ENCODE measurements at places on chromosomes 13 and 19.

DNA sequence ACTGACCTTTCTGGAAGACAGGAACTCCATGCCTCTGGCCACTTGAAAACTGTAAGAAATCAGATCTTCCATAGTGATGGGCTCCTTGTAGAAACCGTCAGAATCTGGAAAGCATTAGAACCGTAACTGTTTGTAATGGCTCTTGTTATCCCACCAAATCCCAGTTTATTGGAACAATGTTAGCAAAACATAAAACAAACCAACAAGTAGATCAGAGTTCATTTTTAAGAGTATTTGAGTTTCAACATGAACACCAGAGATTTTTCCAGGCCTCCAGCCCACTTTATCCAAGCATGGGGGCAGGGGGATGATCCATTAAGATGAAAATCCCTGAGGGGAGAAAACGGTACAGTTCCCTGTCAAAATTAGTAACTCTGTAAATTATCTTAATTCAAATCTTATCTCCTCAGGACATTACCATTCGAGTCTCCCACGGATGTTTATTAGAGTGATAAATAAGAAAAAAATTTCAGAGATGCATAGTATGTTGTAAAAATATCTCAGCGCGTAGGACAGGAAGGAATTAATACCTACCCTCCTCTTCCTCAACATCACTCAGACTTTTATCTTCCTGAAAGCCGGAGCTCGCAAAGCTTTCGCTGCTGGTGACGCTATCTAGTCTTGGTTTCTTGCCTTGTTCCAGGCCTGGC, 172.5 kb downstream of the FLT1 start:
- no peak for DNase-seq

- DNase-seq, result no peak
These were observed 6.6 kb upstream of the ZNF428 start for GRCh38 chr19:43625918-43626579.

GRCh38 chr13:43375797-43376465, 352.5 kb downstream of the DNAJC15 start:
- DNase-seq, result no peak

DNA sequence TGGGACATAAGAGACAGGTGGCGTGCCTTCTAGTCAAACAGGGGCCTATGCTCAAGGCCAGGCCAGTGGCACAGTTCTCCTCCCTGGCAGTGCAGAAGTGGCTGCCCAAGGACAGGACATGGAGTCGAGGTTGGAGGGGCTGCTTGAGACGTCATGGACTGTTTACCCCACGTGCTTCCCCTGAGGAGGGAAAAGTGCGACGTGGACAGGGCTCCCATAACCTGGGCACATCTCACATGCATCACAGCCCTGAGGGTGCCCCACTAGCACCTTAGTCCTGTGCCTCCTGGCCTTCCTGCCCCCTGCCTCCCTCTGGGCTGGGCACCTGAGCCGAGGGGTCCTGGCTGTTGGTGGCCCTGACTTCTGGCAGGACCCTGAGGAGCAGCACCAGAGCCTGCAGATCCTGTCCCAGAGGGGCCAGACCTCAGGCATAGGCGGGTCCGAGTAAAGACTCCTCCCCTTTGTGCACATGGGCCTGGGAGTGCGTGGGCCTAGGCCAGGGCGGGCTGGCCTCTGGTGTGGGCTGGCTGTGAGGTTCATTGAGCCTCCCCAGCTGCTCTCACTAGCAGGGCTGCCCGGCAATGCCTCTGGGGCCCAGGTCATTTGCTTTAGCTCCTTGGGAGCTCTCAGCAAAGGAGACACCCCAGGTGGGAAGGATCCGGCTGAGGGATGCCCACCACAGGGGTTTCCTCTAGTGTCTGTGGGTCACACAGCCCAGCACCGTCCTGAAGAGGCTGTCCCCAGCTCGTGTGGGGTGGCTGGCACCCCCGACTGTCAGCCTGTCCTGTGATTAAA, 65.7 kb downstream of the CEBPG start:
- no peak for DNase-seq

DNA sequence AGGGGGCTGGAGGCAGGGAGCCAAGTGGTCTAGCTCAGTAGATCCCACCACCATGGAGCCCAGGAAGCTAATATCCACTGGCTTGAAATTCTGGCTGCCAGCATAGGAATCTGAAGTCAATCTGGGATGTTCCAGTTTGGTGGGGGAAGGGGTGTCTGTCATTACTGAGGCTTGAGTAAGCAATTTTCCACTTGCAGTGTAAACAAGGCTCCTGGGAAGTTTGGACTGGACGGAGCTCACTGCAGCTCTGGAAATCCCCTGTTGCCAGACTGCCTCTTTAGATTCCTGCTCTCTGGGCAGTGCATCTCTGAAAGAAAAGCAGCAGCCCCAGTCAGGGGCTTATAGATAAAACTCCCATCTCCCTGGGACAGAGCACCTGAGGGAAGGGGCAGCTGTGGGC, 349.2 kb upstream of the KLHL1 start:
- no peak for DNase-seq

- DNase-seq, result no peak
These were observed 21.8 kb downstream of the RCBTB1 start for GRCh38 chr13:49563516-49563915.

DNA sequence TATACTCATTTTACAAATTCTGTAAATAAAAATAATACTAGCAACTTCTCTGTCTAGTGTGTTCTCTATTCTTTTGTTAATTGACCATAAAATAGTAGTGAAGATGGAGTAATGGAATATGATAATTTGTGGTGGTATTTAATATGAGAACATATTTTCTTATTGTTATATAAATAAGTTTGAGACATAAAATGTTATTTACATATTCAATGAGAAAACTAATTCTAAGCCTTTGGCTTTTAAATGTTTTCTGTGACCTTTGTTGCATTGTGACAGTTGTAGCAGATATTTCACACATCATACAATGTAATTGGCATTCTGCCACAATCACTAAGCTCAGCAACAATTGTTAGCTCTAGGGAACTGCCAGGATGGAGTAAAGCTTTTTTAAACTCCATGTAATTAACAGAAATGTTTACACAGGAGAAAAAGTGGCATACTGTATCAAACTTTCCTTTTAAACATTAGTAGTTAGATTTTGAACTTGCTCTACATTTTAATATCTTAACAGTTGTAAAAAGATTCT, 562.1 kb upstream of the PCDH9 start:
- peak; percentile 28 for DNase-seq

- DNase-seq, result no peak
These were observed 150.6 kb upstream of the RNF113B start for GRCh38 chr13:98327371-98328270.

DNA sequence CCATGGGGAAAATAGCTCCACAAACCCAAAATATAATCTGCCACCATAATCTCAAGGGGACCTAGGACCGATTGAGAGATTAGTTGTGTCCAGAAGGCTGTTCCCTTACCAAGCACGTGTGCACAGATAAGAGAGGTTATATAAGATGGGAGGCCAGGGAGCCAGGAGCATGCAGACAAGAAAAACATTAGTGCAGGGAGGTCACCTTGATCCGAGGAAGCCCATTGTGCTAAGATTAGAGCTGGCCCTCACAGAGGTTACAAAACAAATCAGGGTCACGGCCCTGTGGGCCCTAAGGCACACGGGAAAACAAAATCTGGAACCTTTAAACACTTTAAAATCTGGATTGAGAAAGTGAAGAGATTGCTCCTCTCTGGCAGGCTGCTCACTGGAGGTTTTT, 37.7 kb downstream of the RGCC start:
- DNase-seq, result no peak

DNA sequence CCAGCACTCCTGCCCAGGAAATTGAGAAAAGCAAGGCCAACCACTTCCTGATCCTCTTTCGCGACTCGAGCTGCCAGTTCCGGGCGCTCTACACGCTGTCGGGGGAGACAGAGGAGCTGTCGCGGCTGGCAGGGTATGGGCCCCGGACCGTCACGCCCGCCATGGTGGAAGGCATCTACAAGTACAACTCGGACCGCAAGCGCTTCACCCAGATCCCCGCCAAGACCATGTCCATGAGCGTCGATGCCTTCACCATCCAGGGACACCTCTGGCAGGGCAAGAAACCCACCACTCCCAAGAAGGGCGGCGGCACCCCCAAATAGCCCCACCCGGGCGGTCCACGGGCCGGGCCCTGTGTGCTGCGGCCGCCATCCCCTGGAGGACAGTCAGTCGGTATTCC, 11.6 kb downstream of the XAB2 start:
- no peak for DNase-seq

DNA sequence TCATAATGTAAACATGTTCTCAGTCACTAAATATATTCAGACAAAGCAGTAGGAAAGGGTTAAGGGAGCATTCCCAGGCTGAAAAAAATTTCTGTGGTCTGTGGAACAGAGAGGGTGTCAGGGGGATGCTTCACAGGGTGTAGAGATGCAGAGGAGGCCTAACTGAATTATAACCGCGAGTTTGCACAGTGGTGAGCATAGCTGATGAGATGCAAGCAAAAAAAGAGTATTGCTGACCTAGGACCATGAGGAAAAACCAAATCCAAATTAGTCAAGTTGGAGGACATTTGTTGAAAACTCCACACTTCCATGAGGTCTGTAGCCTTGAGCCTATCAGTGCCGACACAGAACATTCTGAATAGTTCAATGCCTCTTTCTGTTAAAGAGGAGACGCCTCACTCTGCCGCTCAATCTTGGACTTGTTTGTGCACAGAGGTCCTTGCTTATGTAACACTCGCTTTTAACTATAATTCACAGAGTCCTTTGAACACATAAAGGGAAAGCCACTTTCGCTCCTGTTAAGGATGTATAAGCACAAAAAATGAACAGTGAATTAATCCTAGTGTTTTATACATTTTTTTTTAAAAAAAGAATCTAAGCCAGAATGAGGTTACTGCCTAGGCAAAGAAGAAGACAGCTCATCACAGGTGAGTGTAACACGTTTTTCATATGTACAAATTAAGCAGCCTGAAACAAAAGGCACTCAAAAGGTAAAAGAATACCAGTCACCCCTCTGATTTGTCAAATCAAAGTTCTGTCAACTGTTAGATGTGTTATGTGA, 25.8 kb upstream of the INTS6 start:
- no peak for DNase-seq
